ENCODE measurements at places on chromosomes 2 and 18.

GRCh38 chr2:123791684-123792083, 233.4 kb upstream of the CNTNAP5 start:
- no peak for DNase-seq

DNA sequence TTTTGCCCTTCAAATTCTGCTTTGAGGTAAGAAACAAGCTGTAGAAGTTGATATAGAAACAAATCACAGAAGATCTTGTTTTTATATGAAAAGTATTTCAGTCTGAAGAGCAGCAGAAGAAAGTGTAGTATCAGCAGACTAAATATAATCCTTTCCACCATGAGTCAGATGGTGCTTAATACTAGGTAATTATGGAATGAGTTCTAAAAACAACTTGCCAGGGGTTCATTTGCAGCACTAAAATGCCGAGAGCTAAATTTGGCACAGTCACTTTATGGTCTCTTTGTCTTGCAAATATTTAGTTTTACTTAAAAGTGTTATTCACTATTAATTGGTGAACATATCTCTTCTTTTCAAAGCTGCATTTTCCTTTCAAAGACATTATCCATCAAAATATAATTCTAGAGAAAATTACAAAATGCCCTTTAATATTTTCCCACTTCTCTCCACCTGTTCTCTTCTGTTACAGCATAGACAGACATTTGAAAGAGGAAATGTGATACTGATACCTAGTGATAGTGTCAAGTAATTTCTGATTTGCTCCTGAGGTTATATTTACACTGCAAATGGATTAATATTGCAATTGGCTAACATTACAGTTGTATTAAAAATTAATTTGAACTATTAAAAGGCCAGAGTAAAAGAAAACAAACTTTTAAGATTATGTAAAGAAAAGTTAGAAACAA, 5.3 kb downstream of the MYL1 start:
- DNase-seq, result no peak

DNA sequence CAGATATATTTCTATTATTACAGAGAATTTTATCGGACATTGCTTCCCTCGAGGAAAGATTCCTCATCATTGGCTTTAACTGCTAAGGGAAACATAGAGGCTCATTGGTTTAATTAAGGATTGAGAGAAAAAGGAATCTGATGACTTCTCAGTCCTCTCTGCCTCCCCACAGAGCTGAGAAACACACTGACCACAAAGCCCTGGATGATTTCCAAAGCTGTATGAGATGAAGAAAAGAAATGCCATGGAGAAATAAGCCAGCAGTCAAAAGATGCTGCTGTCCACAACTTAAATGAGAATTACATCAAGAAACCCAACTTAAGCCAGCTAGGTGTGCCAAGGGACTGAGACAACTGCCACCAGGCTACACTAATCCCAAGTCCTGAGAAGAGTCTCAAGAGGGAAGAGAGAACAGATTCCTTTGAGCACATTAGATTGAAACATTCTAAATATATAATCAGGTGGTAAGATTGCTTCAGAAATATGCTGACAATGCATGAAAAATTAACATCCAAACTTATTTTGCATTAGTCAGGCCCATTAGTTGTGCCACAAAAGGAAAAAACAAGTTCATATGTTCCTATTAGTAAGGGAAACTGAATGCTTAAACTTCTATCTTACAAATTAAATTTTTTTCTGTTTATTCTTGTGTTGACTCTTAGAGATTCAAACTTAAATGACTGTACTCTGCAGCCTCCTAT, 308.1 kb upstream of the CYRIA start:
- DNase-seq, result no peak

GRCh38 chr2:37464067-37464466, 119.6 kb downstream of the QPCT start:
- no peak for DNase-seq

DNA sequence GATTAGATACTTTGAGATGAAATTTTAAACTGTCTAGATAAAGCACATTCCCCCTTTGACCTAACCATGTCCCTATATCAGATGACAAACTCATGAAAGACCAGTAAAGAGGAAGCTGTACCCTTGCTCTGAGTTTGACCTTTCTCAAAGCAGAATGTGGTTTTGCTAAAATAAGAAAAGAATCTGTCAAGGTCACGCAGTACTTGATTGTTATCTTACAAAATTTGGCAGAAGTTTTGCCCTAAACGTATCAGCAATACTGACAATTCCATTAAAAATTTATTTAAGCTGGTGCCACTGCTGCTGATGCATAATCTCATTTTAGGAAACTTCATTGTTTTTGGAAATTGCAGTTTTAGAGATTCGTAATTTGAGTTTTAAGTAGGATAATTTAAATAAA, 31.2 kb upstream of the GALM start:
- DNase-seq, result no peak

- peak; percentile 56 for DNase-seq
These were observed 33.6 kb upstream of the PTMA start for GRCh38 chr2:231674587-231675338.

- DNase-seq, result no peak
These were observed 784 bp downstream of the EDAR start for GRCh38 chr2:108988076-108988795.

DNA sequence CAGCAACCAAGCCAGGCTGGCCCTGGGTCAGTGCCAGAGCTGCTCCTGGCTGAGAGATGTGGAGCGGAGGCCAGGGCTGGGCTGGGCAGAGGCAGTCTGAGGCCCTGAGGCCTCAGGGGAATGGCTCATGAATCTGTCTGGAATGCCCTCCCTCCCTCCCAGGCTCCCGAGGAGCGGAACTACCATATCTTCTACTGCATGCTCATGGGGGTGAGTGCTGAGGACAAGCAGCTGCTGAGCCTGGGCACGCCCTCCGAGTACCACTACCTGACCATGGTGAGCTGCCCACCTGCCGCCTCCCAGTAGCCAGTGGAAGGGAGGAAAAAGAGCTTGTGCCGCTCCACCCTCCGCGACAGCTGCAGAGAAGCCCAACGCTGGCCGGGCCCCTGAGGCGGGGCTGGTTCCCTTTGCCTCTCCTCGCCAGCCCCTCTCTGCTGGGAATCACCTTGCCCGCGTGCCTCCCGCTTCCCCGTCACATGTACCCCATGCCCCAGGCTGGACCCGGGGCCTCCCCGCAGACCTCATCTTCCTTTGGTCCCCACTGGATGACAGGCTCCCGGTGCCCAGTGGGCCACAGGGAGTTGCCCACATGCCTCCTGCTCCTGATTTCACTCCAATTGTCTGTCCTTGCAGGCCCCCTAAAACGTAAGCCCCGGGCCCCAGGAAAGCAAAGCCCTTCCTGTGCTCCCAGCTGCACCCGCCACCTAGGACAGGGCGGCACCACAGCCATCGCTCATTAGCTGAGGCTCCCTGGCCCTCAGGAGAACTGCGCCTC, 41.1 kb downstream of the MYO7B start:
- DNase-seq, result no peak

- DNase-seq, result no peak
These were observed 173.3 kb upstream of the ZFP36L2 start for GRCh38 chr2:43399515-43400264.

DNA sequence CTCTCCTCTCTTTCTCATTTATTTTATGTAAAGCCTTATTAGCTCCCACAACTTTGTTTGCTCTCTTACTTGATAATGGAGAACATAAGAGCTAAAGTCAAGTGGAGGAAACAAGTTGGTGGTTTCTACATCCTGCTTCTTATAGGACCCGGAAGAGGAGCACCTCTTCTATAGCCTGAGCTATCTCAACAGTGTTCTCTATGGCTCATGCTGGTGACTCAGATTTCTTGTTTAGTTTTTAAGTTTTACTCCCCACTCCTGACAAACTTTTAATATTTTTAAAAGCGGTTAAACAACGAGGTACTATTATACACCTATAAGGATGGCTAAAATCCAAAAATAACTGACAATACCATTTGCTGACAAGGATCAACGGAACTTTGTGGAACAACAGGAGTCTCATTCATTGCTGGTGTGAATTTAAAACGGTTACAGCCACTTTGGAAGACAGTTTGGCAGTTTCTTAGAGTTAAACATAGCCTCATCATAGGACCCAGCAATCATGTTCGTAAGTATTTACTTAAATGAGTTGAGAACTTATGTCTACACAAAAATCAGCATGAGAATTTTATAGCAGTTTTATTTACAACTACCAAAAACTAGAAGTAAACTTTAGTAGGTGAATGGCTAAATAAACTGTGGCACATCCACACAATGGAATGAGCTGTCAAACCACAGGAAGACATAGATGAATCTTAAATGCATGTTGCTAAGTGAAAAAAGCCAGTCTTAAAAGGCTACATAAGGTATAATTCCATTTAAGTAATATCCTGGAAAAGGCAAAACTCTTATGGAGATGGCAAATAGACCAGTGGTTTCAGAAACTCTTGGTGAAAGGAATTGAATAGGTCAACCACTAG, 12.7 kb upstream of the CDC42EP3 start:
- no peak for DNase-seq

GRCh38 chr2:210461401-210461800, 15.2 kb downstream of the LANCL1 start:
- DNase-seq, result no peak

DNA sequence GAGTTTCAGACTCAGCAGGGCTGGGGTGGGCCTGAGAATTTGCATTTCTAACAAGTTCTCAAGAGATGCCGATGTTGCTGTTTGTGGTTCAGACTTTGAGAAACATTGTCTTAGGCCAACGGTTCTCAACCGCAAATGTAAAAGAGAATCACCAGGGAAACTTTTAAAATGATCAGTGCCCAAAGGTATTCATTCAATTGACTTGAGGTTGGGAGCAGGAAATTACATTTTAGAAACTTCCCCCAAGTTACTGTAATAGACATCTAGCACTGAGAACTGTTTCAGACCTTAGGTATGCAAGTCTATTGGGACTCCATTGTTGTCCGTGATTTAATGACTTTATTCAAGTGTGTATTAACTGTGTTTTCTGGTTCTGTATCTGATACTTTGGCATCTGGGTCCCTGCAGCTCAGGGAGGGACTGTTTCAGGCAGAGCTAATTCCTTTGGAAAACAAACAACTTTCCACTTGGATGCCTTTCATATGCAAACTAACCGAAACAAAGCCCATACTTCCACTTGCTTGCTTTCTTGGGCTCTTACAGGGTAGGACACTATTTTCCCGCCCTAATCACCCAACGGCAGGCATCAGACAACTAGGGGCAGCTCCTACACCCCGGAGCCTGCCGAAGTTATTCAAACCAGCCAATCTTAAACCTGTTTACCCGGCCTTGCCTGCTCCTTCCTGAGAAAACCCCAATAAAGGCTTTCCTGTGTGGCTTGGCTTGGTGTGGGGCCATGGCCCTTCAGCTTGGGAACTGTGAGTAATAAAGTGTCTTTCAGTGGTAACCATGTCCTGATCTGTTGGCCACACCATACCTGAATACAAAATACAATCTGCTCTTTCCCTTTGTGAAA, 97.6 kb downstream of the POLE4 start:
- no peak for DNase-seq

- no peak for DNase-seq
These were observed 25.4 kb upstream of the ST3GAL5 start for GRCh38 chr2:85913884-85914881.

DNA sequence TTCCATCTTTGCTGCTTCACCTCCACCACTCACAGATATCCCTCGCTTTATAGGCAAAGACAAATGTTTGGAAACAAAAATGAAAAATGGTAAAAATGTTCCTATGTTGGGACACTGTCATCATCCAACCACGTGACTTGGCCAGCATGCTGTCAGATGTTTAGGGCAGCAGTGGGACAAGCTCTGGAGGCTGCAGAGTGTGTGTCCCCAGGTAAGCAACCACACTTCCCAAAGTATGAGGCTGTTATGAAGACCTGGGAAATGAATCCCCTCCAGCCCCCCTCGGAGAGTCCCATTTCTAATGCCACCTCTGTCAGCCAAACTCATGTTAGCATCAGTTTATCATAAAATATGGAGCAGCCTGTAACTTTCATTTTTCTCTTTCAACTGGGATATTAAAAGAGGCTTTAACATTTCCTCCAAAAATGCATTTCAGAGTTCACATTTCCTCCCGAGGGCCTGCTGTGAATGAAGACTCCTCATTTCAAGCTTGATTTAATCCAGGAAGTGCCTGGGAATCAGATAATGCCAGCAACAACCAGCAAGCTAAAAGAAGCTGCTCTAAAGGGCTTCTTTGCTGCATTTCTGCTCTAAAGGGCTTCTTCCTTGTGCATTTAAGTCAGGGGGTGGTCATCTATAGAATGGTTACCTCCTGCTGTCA, 66.2 kb downstream of the APOB start:
- DNase-seq, result no peak

- DNase-seq, result peak; percentile 34
These were observed 253.8 kb downstream of the TGIF1 start for GRCh38 chr18:3703732-3704176.

DNA sequence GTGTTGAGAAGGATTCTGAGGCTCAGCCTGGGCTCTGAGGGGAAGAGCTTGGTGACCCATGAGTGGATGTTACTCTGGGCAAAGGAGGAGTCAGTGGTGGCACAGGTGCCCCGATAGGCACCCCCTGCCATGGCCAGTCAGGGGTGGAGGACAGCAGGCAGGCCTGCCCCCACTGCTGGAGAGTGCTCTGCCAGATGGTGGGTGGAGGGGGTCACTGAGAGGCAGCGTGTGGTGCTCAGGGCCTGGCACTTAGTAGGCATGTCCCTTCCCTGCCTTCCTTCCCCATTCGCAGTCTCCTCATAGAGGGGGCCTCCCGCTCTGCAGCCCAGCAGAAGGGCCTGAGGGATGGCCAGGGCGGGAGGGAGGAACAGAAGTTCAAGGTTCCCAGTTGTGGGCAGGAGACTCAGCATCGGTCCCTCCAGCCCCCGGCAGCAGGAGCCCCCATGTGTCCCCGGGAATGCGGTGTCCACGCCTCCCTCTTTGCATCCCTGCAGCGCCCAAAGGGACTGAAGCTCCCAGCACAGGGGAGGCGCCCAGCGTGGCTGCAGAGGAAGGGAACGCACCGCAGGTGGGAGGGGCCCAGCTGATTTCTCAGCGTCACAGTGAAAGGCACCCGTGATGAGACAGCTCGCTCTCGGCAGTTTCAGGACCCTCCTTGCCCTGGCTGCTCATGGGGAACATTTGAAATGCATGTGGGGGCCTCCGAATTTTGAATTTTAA, 5.7 kb upstream of the SNED1 start:
- DNase-seq, result no peak

DNA sequence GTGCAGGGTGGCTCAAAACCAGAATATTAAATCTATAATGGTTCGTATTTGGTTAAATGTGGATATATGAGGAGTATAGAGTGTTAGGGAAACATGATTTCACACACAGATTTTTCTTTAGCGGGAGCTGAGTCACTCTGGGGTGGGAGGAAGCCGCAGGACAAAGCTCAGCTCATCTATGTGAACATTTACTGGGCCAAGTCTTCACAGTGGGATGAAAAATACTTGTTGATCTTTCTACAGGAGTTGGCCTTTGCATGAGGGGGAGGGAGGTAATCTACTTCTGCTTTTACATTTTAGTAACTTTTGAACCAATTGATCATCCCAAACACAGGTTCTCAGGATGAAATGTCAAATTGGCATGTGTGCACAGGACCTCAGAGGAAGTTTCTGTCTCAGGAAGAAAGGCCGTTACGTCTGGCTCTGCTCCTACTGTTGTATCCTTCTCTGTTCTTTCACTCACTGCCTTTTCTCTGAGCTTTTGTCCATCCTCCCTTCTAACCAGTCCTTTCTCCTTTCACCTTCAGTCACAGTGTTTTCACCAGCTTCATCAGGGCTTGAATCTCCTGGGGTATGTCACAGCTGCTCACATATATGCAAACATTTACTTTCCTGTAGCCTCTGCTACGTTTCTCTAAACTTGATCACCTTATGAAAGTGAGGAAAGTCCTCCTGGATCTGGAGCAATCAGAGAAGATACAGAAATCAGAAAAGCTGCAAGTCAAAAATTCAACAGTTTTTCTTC, 943.3 kb upstream of the FANCL start:
- DNase-seq, result no peak

GRCh38 chr2:118122594-118123281, 34.5 kb downstream of the INSIG2 start:
- DNase-seq, result no peak

All from HEK293T (cell line).